NCI-H69 (cell line): ENCODE measurements at places on chromosomes 6 and 20.

- no peak for DNase-seq
These were observed 105.1 kb downstream of the PHF3 start for GRCh38 chr6:63740709-63741108.

DNA sequence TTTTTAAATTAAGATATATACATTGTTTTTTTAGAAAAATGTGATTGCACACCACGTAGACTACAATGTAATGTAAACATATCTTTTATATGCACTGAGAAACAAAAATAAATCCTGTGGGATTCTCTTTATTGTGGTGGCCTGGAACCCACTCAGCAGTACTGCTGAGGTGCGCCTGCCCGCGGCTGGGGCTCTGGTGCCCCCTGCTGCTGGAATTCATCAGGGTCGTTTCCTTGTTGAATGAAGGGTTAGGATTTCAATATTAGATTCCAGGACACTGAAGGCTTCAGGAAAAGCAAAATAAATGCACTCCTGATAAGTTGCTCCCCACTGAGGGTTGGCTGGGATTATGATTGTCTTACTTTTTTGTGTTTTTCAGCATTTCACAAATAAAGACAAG, 175.8 kb upstream of the GGTLC1 start:
- no peak for DNase-seq

GRCh38 chr6:35148167-35148741, 7.1 kb upstream of the TCP11 start:
- DNase-seq = no peak

DNA sequence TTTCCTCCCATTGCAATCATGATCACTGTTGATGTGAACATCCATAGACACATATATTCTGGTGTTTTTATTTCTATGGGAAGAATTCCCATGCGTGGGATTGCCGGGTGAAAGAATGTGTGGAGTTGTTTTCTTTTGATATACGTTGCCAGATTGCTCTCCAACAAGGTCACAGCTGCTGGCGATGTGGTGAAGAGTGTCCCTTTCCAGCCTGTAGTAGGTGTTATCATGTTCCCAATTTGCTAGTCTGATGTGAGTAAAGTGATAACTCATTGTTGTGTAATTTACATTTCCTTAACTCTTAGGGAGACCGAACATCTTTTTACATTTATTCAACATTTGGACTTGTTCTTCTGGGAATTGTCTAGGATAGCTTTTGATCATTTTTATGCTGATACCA, 14.5 kb upstream of the ELMO2 start:
- DNase-seq = no peak
